ENCODE measurements at places on chromosomes 4 and X.
A peak's percentile ranks its signal among the peaks of the same experiment; 100 is the strongest.

GRCh38 chr4:113223001-113223400 lies 173.5 kb downstream of the ANK2 start:
- ATAC-seq: no peak

GRCh38 chr4:149102765-149103164 lies 660.6 kb upstream of the NR3C2 start:
- no peak for ATAC-seq

GRCh38 chr4:39609454-39609931 lies 29.2 kb downstream of the SMIM14 start:
- ATAC-seq: peak; percentile 61

- ATAC-seq: no peak
Measured at GRCh38 chrX:18228069-18228468, 7.4 kb upstream of the BEND2 start.

GRCh38 chrX:106702636-106703035 lies 23.9 kb upstream of the RNF128 start:
- no peak for ATAC-seq

GRCh38 chr4:136812100-136812880 lies 720.0 kb downstream of the PCDH18 start:
- no peak for ATAC-seq

DNA sequence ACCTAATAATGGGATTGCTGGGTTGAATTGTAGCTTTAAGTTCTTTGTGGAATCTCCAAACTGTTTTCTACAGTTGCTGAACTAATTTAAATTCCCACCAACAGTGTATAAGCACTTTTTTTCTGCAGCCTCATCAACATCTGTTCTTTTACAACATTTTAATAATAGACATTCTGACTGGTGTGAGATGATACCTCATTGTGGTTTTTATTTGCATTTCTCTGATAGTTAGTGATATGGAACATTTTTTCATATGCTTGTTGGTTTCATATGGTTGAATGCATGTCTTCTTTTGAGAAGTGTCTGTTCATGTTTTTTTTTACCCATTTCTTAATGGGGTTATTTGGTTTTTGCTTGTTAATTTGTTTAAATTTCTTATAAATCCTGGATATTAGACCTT lies 1718.9 kb downstream of the C4orf33 start:
- ATAC-seq: no peak

GRCh38 chrX:107683124-107683895 lies 55.0 kb downstream of the PRPS1 start:
- ATAC-seq: no peak

GRCh38 chr4:153530284-153530999 lies 64.3 kb downstream of the TMEM131L start:
- ATAC-seq: peak; percentile 42

DNA sequence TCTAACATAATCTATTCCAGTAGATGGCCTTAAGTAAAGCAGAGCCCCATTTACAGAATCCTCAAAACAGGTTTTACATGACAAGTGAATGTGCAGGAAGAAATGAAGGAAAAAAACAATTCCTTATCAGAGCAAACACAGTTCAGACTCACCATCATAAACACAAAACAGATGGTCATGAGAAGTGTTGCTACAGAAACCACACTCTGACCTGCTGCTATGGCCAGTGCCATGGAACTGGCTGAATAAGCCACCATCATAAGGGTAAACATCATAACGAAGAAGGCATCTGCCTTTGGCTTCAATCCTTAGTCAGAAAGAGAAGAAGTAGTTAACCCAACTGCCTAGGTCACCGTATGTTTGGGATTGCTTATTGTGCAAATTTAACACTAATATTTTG lies 61.1 kb downstream of the ABCG2 start:
- no peak for ATAC-seq

- no peak for ATAC-seq
Measured at GRCh38 chrX:69489625-69490024, 14.5 kb upstream of the NALF2 start.

- no peak for ATAC-seq
Measured at GRCh38 chrX:17266136-17266535, 108.9 kb upstream of the NHS start.

DNA sequence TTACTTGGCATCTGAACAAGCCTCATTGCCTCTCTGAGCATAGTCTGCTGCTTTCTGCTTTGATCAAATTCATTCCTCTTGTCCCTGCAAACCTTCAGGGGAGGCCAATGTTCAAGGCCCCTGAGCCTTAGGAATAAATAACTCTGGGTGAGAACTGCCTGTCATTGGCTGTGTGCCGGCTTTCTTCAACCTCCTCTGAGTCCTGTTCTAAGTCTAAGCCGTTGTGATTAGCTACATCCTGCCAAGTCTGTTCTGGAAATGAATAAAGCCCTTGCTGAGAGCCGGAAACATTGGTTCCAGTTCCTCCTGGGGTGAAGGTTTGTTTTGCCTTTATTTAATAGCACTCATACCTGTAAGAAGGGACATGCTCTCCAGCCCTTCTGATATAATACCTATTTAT lies 13.8 kb downstream of the RNF4 start:
- ATAC-seq: peak; percentile 71

GRCh38 chr4:73944061-73944875 lies 37.6 kb downstream of the PF4 start:
- ATAC-seq: no peak

DNA sequence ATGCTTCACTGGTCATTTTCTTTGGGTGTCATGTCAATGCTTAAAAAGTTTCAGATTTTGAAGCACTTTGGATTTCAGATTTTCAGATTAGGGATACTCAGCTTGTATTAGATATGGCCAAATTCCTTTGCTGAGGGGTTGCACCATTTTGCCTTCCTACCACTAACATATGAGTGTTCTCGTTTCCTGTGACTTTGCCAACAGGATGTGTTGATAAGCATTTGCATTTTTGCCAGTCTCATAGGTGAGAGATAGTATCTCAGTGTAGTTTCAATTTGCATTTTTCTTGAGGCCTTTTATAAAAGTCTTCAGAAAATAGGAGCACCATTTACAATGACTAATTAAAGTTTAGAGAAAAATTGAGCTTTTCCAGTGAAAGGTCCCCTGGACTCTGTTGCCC lies 71.6 kb upstream of the CLCN4 start:
- ATAC-seq: peak; percentile 58

GRCh38 chrX:11059933-11060332 lies 51.2 kb upstream of the HCCS start:
- ATAC-seq: no peak

All from activated T-helper 17 cell treated with anti-CD3 and anti-CD28 coated beads, Interleukin-2, amount 50 U/mL, for 72 hours (primary cell).